ENCODE measurements at places on chromosomes 1 and 21.

- no peak for DNase-seq
These were observed 69.6 kb upstream of the COL24A1 start for GRCh38 chr1:86226204-86226603.

GRCh38 chr1:40059960-40060750 is 19.6 kb downstream of the CAP1 start:
- DNase-seq: no peak

DNA sequence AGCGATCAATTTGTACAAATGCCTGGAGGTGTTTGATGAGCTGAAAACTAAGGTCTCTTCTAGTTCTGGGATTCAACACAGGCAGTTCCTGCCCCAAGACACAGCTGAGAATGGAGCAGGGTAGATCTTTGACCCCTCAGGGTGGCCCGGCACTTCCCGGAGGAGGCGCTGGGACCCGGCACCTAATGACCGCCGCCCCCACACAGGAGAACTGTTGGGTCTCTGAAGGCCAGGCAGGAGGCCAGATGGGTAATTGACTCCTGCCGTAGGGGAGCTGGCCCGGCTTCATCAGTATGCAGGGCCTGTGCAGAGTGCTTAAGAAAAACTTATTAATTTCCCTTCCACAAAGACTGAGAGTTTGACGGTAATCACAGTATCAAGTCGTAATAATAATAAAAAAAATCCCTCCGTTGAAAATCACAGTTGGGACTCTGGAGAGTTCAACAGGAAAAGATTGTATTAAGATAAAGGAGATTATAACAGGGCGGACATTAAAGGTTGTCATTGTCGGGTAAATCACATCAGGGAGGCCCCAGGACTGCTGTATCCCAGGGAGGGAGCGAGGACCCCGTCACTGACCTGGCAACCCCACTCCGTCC is 51.7 kb downstream of the UBIAD1 start:
- DNase-seq: no peak

GRCh38 chr1:30172299-30172694 is 551.1 kb downstream of the MATN1 start:
- no peak for DNase-seq

DNA sequence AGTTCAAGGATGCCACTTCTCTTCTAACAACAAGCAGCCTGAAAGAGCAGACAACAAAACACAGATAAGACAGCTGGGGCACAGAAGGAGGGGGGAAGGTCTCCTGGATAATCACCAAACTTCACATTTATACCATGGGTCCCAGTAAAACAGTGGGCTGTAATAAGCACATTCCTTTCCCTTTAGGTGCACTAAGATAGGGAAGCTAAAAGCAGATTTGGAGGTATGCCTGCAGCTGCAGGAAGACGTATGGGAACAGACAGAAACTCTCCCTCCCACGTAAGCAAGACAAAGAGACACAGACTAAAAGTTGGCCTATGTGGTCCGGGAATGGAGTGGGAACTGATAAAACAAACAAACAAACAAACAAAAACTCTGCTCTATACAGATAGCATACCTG is 612.1 kb downstream of the MRPL39 start:
- no peak for DNase-seq

GRCh38 chr1:53552146-53552861 is 93.1 kb downstream of the DMRTB1 start:
- no peak for DNase-seq

DNA sequence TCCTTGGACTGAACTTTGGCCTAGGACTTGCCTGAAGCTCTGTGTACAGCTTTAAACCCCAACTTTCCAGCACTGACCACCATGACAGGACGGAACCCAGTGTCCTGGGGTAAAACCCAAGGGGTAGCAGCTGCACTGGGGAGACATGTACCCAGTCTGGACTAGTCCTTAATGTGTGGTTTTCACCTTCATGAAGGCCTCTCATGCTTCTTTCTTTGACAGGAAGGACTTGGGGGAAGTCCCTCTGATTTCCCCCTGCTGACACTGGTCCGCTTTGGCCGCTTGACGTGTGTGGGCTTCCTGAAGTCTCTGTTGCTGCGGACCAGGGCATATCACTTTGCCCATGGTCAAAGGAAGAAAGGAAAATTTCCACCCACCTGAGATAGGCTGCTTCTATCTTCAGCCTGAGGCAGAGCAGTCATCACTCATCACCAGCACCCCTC is 66.3 kb upstream of the PRDX6 start:
- DNase-seq: no peak

DNA sequence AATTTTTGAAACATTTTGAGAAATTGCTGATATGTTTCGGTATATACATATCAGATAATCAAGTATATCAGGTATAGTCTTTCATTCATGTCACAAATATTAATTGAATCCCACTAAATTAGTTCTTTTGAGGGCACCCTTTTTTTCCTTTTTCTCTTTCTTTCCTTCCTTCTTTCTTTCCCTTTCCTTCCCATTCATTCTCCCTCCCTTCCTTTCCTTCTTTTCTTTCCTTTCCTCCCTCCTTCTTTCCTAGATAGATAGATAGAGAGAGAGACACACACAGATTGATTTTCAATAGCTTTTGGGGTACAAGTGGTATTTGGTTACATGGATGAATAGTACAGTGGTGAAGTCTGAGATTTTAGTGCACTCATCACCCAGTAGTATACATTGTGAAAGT is 5.7 kb downstream of the NSL1 start:
- DNase-seq: no peak

GRCh38 chr1:176858433-176858916 is 306.0 kb downstream of the ASTN1 start:
- no peak for DNase-seq

- no peak for DNase-seq
These were observed 26.0 kb upstream of the ZRANB2 start for GRCh38 chr1:71106658-71107322.

GRCh38 chr1:38831731-38832369 is 27.7 kb downstream of the RRAGC start:
- no peak for DNase-seq

DNA sequence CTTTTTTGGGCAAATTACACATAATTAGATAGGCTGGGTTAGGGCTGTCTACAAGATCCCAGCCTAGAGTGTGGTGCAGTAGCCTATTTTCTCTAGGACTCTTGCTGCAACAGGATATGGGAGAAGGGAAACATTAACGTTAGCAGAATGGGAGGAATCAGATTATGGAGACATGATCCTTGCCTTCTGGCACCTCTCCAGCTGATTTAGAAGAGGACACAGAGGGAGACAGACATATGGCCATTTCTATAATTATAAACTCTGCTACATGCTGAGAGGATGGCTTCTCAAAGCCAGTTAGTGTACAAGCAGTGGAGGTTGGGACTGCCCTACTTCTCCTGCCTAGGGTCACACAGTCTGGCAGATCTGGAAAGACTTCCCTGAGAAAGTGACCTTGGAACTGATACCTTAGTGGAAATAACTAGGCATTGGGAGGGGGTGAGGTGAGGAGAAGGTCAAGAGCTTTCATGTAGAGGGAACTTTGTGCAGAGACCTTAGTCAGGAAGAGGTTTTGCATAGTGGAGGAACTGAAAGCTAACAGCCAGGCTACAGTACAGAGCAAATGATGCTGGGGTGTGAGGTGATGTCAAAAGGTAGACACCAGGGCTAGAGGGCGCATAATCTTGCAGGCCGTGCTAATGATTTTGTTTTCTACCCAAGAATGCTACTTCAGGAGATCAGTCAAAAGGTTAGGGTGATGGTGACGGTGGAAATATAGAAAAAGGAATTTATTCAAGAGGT is 1.2 kb upstream of the CD1D start:
- no peak for DNase-seq

DNA sequence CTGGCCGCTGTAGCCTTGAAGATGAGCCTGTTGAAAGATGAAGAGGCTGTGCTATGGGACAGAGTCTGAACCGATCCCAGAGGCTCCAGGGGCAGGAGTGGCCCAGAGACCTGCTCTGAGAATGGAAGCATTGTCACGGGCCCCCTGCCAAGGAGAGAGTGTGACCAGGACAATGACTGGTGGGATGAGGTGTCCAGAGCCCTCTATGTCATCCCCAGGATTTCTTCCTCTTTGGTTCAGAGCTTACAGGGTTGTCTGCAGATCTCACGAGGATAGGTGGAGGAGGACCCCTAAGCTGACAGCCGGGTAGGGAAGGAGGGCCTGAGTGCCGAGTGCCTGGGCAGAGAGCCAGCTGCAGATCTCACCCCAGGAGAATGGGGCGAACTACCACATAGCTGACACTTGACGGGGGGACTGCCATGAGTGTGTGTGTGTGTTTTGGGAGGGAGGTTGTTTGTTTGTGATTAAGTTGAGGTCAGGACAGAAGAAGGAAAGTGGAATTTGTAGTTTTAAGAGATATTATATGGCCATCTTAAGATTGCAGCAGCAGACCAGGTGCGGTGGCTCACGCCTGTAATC is 25.4 kb downstream of the PIK3CD start:
- no peak for DNase-seq

- DNase-seq: no peak
These were observed 14.8 kb upstream of the S100A7 start for GRCh38 chr1:153475282-153475681.

- no peak for DNase-seq
These were observed 32.9 kb downstream of the MFSD2A start for GRCh38 chr1:39987869-39988268.

DNA sequence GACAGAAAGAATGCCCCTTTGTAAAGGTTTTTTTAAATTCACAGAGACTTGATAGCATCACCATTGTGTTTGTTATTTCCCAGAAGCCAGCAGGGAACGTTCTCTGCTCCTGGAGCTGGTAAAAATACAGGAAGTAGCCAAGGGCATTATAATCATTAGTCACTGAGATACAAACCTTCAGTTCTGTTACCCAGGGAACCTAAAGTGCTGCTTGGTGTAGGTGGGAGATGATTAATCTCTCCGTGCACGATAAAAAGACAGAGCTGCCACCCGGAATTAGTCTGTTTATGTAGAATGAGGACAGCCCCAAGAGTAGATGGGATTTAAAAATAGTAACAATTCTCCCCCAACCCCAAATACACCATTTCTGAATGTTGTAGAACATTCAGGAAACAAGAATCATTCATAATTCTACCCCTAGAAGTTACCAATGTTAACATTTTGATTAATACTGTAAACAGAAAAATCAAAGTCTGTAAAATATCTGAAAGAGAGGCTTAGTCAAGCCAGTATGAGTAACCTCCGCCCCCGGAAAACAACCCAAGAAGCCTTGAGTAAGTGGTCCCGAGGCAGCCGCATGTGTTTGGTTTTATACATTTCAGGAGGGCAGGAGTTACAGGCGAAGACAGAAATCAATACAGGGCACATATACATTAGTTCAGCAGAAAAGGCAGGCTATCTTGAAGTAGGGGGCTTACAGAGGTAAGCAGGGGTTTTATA is 45.3 kb upstream of the CTBS start:
- DNase-seq: peak; percentile 20

DNA sequence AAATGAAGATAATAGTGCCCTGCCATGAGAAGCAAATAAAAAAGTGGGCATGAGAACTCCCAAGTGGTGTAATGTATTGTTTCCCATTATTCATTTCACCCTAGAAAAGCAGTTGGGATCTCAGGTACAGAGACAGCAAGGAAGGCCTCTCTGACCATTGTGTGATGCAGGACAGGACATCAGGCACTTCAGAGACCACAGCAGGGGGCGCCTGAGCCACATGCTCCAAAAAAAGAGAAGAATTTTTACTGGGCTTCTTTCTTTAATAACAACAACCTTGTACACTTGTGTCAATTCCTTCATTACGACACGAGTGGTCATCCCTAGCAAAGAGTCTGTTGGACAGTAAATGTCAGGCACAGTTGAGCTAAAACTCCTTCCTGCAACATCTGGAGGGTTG is 533.3 kb downstream of the OMA1 start:
- no peak for DNase-seq

DNA sequence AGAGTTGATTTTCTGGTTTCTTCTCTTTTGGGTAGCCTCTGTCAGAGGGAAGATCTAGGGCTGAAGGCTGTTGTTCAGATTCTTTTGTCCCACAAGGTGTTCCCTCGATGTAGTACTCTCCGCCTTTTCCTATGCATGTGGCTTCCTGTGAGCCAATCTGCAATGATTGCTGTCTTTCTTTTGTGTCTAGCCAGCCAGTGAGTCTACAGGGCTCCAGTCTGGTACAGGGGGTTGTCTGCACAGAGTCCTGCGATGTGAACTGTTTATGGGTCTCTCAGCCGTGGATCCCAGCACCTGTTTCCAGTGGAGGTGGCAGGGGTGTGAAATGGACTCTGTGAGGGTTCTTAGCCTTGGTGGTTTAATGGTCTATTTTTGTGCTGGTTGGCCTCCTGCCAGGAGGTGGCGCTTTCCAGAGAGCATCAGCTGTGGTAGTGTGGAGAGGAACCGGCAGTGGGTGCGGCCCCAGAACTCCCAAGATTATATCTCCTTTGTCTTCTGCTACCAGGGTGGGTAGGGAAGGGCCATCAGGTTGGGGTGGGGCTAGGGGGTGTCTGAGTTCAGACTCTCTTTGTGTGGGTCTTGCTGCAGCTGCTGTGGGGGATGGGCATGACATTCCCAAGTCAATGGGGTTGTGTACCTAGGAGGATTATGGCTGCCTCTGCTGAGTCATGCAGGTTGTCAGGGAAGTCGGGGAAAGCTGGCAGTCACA is 81.3 kb upstream of the C21orf91 start:
- DNase-seq: no peak

DNA sequence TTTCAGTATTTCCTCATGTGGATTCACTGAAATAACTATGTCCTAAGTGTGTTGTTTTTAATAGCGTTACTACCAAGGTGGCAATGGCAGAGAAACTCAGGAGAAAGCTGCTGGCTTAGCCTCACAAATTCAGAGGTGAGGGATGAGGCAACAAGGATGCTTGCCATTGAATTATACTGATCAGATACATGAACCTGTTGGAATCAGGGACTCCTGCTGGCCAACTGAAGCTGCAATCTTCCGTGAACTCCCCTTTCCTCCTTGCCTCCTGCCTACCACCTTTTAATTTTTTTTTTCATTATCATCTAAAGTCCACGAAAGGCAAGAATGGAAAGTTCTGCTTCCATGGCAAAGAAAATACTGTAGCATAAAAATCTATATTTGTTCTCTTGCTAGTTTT is 254.7 kb downstream of the NFIA start:
- DNase-seq: peak; percentile 12

- DNase-seq: no peak
These were observed 104.8 kb upstream of the SLC44A3 start for GRCh38 chr1:94715321-94715720.

DNA sequence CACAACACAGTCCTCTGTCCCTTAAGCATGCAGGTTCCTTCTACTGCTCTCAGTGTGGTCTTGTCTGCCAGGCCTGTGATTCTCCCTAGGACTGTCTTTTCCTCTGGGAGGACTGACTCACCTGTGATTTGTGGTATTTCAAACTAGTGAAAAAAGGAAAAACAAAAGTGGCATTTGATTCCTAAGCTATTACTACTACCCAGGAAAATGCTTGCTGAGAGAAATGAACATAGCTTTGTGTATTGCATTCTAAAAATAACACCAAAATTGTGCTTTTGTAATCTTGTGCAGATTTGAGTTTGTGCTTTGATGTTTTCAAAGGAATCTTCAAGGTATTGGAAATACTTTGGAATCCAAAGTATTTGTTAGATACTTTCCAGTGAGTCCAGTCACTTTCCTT is 57.0 kb downstream of the GPR161 start:
- DNase-seq: peak; percentile 19
